ENCODE measurements at places on chromosomes 11 and 22. TPM values are rescaled to one million over a fixed set of nuclear protein-coding genes. Genes with fewer than 3 reads are reported as not detected.

Gene KBTBD3
- polyA plus RNA-seq = 2.6 TPM

Gene OR5P2
- not detected for polyA plus RNA-seq

Gene SELENOO
- 23.0 TPM for polyA plus RNA-seq

Gene SLCO2B1
- polyA plus RNA-seq = 5.6 TPM

Gene OR52B6
- not detected for polyA plus RNA-seq

Gene OR52N5
- not detected for polyA plus RNA-seq

Gene BBOX1
- 12.7 TPM for polyA plus RNA-seq

Gene C22orf42
- polyA plus RNA-seq = not detected

Gene TMEM225
- not detected for polyA plus RNA-seq

Gene KRTAP5-5
- not detected for polyA plus RNA-seq

Gene SHISA8
- polyA plus RNA-seq = 0.07 TPM

Gene DDIAS
- polyA plus RNA-seq = 2.5 TPM

Gene MUC6
- 0.46 TPM for polyA plus RNA-seq

Gene RAPSN
- 0.16 TPM for polyA plus RNA-seq

Gene THOC5
- polyA plus RNA-seq = 11.7 TPM

Gene GPHA2
- not detected for polyA plus RNA-seq

Gene SLC22A6
- polyA plus RNA-seq = not detected

Data from esophagus (tissue), 2 donors.